ENCODE measurements at places on chromosomes 12 and 14.

- DNase-seq: no peak
Observed at GRCh38 chr12:93547778-93548177, 24.7 kb upstream of the SOCS2 start.

- DNase-seq: no peak
Observed at GRCh38 chr14:36394593-36394992, 74.2 kb upstream of the MBIP start.

- no peak for DNase-seq
Observed at GRCh38 chr12:42750356-42750755, 160.8 kb upstream of the PRICKLE1 start.

DNA sequence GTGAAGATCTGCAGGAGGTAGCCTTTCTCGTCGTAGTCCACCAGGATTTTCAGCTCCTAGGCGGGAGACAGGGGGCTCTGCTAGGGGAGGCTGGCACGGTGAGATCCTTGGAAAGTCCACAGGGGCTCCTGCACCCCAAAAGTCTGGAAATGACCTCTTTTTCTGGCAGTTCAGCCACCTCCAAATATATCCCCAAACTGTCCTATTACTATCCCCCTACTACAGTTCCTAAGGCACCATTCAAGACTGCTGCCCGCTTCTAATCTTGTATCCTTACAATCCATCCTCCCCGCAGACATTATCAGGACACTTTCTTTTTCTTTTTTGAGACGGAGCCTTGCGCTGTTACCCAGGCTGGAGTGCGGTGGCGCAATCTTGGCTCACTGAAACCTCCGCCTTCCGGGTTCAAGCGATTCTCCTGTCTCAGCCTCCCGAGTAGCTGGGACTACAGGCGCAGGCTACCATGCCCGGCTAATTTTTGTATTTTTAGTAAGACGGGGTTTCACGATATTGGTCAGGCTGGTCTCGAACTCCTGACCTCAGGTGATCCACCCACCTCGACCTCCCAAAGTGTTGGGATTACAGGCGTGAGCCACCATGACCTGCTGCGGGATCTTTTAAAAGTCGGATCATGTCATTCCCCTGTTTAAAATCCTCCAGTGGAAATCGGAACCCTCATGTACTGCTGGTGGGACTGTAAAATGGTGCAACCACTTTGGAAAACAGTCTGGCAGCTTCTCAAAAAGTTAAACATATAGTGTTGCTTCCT lies 18.5 kb downstream of the HPD start:
- DNase-seq: no peak

- DNase-seq: no peak
Observed at GRCh38 chr14:60093080-60093479, 1.4 kb downstream of the PCNX4 start.

DNA sequence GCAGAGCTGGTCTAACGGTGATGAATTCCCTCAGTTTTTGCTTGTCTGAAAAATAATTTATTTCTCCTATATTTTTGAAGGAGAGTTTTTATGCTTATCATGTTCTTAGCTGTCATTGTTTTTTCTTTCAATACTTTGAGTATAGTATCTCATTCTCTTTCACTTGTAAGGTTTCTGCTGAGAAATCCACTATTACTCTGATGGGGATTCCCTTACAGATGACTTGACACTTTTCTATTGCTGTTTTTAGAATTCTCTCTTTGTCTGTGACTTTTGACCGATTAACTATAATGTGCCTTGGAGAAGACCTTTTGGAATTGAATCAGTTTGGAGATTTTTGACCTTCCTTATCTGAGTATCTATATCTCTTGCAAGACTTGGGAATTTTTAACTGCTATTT lies 139.6 kb downstream of the PRKD1 start:
- DNase-seq: no peak

DNA sequence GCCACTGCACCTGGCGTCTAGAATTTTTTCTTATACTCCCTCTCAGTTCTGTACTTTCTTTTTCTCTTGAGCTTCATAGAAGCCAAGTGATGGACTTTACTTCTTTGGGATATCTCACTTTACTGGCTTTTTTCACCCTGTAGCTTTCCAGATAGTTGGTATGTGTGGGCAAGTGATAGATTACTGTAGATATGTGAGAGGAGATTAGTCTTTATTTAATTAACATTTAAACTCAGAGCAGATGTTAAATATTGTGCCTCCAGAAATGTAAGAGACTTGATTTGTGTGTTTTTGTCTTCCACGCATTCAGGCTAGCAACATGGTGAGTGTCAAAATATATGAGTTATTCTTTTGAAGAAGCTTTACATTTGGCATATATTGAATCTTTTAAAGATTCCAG lies 39.5 kb upstream of the SLC17A8 start:
- DNase-seq: no peak
